ENCODE measurements at places on chromosomes 12 and 14.

GRCh38 chr12:121925358-121925695 lies 6.9 kb downstream of the CFAP251 start:
- no peak for DNase-seq

- no peak for DNase-seq
Measured at GRCh38 chr14:56149995-56150394, 31.8 kb downstream of the PELI2 start.

GRCh38 chr12:39935275-39935674 lies 170.6 kb downstream of the SLC2A13 start:
- DNase-seq: no peak

- no peak for DNase-seq
Measured at GRCh38 chr12:57887631-57888408, 41.3 kb upstream of the CTDSP2 start.

DNA sequence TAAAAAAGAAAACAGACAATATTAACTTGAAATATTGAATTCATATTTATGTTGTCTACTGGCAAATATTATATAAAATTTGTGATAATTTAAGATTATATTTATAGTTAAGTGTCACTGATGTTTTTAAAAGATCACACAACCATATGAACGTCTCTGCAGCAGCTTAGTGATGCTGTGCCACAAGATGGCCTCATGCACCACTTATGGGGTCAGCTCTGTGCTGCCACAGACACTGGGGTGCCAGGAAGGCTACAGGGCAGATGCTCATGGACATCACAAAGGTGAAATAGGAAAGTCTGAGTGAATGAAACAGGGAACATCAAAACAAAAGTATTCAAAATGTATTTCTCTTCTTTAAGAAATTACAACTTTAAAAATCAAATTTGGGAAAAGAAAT lies 13.1 kb downstream of the ATXN3 start:
- no peak for DNase-seq

- DNase-seq: no peak
Measured at GRCh38 chr12:1628666-1629337, at the start of gene WNT5B. TSS of gene WNT5B (plus strand) at chr12:1629231. CDS start at chr12:1631355, 2,124 bp downstream.

GRCh38 chr14:62097072-62097471 lies 334.9 kb downstream of the SNAPC1 start:
- no peak for DNase-seq

DNA sequence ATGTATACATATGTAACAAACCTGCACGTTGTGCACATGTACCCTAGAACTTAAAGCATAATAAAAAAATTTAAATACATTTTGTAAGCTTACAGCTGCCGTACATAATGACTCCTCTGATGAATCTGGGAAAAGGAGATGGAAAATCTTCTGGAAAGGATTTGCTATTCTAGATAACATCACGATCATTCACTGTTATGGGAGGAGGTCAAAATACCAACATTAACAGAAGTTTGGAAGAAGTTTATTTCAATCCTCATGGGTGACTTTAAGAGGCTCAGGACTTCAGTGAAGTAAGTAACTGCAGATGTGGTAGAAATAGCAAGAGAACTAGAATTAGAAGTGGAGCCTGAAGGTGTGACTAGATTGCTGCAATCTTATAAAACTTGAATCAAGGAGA lies 172.2 kb downstream of the SLC16A7 start:
- DNase-seq: no peak

GRCh38 chr14:75811872-75812499 lies 150.9 kb downstream of the TTLL5 start:
- DNase-seq: no peak

DNA sequence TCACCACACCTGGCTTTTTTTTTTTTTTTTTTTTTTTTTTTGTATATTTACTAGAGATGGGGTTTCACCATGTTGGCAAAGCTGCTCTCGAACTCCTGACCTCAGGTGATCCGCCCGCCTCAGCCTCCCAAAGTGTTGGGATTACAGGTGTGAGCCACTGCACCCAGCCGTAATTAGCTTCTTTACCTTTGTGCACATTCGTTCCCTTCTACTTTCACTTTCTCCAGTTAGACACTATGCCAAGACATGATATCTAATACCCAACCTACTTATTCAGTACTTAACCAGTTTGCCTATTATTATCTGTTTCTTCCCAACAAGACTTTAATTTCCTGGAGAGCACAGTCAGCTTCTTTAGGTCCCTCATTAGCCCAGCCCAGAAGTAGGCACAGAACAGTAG lies 5.3 kb downstream of the STYK1 start:
- no peak for DNase-seq

DNA sequence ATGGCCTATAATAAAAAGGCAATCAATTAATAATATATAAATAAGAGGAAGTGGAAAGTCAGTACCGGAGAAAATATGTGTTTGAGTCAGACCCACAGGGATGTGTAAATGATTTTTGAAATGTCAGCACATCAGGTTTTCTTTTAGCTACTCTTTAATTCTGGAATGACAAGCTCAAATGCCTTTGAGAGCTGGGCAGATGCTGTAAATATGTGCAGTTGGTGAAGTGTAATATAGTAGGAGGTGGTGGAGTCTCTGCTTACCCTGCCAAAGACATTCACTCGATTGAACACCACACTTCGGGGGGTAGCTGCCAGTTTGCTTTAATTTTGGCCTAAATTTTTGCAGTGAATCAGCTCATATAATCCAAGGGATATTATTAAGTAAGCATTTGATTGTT lies 93.0 kb downstream of the PLEKHA5 start:
- no peak for DNase-seq

DNA sequence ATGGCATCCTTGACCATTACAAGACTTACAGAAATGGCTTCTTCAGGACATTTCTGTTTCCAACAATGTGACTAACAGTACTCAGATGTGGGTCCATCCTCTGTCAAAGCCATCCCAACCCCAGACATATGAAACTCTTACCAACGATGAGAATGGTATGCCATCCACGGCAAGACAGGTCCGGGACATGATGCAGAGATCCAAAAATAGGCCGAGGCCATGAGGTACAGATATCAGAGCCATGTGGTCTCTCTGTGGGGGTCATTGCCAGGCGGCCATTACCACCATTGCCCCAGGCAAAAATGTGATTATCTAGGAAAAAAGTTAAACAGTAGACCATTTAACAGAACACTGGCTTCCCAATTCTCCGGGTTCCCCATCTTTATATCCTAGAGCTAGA lies 27.5 kb downstream of the ZC2HC1C start:
- no peak for DNase-seq

GRCh38 chr12:91019455-91019854 lies 14.7 kb upstream of the EPYC start:
- no peak for DNase-seq

DNA sequence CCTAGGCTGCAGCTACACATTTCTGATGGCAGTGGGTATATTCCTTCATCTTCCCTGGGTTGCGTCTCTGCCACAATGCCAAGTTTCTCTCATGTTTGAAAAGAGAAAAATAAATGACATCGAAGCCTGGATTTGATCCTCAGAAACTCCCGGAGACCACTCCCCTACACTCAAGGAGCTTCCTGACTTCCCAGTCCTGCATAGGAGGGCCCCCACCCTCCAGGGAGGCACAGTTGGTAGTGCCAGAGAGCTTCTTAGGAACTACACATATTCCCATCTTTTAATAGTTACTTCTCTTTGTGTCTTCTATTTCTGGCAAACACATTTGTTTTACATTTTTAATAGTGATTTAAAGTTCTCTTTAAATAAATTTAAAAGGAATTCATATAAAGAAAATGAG lies 30.7 kb downstream of the AP5M1 start:
- no peak for DNase-seq

- no peak for DNase-seq
Measured at GRCh38 chr14:45651890-45652289, 398.9 kb upstream of the MIS18BP1 start.

- DNase-seq: peak; percentile 17
Measured at GRCh38 chr14:24634158-24634557, at the start of gene GZMB. TSS of gene GZMB (minus strand) at chr14:24634190. CDS start at chr14:24634160, 30 bp downstream.
